Activated CD8-positive, alpha-beta memory T cell treated with anti-CD3 and anti-CD28 coated beads for 48 hours (primary cell): ENCODE measurements at places on chromosomes 2 and 18.

DNA sequence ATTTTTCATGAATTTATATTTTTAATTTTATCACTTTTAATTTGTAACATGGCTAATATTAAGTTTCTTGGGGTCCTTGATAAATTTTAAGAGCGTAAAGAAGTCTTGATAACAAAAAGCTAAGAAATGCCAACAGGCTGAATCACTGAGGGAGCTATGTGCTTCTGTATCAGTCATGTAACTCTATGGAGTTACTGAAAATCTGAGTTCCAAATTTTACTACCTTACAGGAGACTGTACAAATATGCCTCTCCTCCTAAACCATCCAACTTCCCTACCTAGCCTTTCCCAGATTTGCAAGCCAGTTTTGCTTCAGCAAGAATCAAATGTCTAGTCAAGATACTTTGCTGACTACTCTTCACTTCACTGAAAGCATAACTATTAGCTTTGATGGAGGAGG lies 35.7 kb downstream of the FEZ2 start:
- no peak for DNase-seq

GRCh38 chr2:74555610-74556103 lies 1.1 kb downstream of the DOK1 start:
- no peak for DNase-seq

GRCh38 chr18:50956116-50956515 lies 11.7 kb upstream of the ELAC1 start:
- no peak for DNase-seq

- no peak for DNase-seq
Measured at GRCh38 chr2:133777574-133777960, 209.3 kb upstream of the NCKAP5 start.

DNA sequence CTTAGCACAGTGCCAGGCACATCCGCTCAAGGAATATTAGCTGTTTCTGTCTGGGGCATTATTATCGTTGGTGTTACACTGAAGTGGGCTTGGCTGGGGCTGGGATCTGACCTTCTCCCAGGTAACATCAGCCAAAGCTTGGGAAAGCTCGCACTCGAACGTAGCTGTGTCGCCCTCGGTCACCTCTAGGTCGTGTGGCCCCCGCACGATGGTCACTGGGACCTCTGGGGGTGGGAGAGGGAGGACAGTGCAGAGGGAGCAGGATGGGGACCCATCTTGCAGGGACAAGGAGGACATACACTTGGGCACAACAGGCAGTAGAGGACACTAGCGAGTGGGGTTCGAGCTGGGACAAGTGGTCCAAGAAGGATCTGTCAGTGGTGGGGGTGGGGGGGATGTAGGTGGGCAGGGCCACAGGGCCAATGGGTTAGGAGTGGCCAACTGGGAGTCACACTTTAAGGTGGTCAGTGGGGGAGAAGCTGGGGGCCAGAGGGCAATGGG lies 9.7 kb downstream of the TMEM198 start:
- DNase-seq, result no peak

- no peak for DNase-seq
Measured at GRCh38 chr2:240369335-240369734, 66.1 kb upstream of the GPC1 start.
